ENCODE measurements at places on chromosomes 13 and 19.

- ATAC-seq, result no peak
Observed at GRCh38 chr19:5138606-5139582, 170.0 kb downstream of the KDM4B start.

DNA sequence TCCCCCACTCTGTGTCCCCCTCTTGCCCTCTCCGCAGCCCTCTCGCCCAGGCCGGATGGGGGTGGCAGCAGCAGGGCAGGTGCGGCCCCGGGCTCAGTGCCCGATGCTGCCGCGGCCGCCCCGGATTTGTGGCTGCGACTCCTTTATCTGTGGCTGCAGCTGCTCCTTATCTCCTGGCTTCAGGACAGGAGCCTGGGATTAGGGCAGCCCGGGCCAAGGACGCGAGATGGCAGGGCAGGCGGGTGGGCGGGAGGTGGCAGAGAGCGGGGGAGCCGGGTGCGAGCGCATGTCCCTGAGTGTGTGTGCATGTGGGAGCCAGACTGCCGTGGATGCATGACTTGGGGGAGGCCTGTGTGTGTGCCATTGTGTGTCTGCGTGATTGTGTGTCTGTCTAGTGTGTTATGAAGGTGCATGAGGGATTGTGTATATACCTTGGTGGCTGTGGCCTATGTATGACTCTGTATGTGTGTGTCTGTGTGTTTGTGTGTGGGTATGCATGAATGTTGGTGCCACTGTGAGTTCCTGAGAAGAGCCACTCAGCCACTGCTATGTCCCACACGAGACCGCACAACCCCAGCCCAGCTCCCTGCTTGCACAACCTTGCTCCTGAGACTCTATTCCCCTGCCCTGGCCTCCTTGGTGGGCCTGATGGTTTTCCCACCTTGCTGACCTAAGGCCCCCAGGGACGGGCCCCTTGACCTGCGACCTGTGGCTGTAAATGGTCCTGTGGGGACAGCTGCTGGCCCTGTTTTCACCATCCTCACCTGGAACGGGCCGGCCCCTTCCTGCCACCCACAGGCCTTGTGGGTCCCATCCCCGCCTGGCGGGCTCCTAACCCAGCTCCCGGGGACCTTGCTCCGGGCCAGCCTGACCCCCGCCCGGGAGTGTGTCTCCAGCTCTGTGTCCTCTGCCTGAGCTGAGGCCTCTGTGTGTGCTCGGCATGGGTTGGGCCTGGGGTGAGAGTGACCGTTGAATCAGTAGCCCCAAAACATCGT, 5.3 kb upstream of the NRTN start:
- ATAC-seq, result no peak

- no peak for ATAC-seq
Observed at GRCh38 chr19:41886761-41887710, 4.1 kb downstream of the ARHGEF1 start.

GRCh38 chr13:53298396-53298795, 269.8 kb downstream of the OLFM4 start:
- no peak for ATAC-seq

DNA sequence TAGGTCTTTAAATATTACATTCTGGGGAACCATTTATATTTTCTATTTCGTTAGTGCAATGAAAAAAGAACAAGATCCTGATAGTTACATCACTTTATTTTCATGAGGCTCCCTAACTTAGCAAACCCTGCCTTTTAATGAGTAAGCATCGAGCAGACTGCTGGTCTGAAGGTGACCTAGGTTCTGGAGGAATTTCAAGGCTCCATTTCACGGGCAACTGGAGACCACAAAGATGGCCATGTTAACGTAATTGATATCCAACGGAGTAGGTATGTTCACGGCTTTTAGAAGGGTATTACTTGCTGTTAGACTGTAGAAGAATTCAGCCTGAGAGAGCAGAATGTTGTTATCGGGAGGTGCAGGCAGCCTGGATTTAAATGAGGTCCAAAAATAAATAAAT, 1597.6 kb downstream of the EFNB2 start:
- no peak for ATAC-seq

DNA sequence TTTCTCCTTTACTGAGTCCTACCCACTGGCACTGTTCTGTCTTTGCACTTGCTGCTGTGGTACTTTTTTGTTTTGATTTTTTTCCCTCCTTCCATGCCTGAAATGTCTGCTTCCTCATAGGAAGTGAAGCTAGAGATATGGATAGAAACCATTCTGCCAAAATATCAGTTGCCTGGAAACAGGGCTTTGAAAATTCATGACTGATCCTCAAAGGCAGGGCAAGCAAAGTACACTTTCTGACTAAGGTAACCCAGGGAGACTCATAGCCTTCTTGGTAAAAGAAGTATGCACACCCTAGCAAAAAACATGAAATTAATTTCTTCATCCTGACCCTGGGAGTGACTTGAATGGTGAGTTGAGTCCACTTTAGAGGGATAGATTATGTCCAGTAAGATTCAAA, 329.8 kb downstream of the MYO16 start:
- no peak for ATAC-seq

- peak; percentile 65 for ATAC-seq
Observed at GRCh38 chr19:49422407-49423070, 702 bp downstream of the PTH2 start.

DNA sequence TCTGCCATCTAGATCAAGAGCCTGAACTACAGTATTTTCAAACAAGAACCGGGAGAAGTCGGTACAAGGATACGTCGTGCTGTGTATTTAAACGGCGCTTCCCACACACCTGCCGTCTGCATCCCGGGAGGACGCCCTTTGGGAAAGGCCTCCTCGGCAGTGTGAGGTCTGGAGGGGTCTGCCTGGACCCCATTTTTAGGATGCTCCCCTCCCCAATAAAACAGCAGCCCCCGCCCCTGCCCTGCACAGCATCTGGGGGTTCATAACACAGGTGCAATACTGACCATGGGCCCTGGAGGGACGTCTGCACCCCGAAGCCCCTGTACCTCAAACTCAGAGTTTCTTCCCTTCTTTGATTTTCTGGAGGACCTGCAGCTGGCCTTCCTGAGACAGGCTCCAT, 4.1 kb upstream of the C13orf46 start:
- ATAC-seq, result no peak

DNA sequence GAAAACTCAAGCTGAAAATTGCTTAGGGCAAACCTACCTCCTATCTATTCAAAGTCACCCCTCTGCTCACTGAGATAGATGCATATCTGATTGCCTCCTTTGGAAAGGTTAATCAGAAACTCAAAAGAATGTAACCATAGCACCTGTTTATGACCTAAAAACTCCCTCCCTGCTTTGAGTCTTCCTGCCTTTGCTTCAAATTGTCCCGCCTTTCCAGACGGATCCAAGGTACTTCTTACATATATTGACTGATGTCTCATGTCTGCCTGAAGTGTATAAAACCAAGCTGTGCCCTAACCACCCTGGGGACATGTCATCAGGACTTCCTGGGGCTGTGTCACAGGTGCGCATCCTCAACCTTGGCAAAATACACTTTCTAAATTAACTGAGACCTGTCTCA, 118.6 kb downstream of the TBC1D4 start:
- no peak for ATAC-seq

DNA sequence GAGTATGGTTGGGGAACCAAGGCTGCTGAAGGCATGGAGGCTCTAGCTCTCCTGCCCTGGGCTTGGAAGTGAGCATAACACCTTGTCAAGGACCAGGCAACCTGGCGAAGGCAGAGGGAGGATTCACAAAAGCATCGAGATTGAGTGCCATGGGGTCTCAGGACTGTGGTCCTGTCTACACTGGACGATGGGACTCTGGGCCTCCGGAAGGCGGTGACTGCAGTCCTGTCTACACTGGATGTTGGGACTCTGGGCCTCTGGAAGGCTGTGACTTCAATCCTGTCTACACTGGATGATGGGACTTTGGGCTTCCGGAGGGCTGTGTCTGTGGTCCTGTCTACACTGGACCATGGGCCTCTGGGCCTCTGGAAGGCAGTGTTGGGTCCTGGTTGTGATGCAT, 290.4 kb downstream of the TEX29 start:
- no peak for ATAC-seq

DNA sequence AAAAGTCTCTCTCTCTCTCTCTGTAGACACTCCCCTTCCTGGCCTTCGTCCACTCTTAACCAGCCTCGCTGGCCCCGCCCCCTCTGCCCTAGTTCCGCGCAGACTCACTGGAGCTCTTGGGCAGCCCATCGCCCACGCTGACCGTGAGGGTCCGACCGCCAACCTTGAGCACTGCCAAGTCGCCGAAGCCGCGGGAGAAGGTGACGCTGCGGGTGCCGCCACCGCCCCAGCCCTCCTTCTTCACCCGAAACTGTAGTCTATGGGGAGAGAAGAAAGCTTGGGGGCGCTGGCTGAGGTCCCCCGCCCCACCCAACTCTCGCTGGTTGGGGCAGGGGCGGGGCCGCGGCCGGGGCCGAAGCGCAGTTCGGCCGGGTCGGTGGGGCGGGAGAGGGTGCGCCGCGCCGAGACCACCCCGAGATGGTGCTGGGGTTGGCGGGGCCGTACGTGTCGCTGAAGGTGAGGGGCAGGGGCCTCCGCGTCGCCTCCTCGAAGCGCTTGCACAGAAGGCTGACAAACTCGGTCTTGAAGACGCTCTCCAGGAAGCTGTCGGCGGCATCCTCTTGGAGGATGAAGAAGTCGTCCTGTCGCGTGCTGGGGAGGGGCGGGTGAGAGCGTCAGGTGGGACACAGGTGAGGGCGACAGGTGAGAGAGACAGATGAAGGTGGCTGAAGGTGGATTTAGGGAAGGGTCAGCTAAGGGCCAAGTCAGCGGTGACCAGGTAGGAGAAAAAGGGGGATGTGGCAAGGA, 12.6 kb upstream of the ZNF414 start:
- ATAC-seq, result peak; percentile 81

DNA sequence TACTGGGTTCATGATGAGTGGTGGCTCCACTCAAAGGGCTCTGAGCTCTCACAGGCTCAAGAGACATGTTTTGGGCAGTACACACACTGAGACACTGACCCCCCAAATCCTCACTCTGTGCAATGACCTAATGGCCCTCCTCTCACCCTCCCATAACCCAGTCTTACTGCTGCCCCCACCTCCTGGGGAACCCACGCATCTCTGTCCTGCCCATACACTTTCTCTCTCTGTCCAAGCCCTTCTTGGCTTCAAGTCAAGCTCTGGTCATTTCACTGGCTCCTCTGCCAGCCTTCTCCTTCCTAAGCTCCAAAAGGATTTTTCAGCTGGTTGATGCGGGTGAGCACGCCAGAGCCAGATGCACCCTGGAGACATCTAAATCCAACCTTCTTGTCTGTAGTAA, 187.9 kb upstream of the TSHZ3 start:
- no peak for ATAC-seq

- ATAC-seq, result peak; percentile 89
Observed at GRCh38 chr13:97141564-97142005, 80.5 kb upstream of the MBNL2 start.

DNA sequence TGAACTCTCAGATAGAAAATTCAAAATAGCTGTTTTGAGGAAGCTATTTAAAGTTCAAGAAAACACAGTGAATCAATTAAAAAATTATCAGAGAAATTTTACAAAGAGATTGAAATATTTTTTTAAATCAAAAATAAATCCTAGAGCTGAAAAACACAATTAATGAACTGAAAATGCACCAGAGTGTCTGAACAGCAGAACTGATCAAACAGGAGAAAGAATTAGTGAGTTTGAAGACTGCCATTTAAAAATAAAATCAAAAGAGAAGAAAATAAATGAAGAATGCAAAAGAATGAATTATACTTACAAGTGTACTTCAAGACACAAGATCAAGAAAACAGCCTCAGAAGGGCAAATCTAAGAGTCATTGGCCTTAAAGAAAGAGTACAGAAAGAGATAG, 1000.2 kb upstream of the ATXN8OS start:
- no peak for ATAC-seq

DNA sequence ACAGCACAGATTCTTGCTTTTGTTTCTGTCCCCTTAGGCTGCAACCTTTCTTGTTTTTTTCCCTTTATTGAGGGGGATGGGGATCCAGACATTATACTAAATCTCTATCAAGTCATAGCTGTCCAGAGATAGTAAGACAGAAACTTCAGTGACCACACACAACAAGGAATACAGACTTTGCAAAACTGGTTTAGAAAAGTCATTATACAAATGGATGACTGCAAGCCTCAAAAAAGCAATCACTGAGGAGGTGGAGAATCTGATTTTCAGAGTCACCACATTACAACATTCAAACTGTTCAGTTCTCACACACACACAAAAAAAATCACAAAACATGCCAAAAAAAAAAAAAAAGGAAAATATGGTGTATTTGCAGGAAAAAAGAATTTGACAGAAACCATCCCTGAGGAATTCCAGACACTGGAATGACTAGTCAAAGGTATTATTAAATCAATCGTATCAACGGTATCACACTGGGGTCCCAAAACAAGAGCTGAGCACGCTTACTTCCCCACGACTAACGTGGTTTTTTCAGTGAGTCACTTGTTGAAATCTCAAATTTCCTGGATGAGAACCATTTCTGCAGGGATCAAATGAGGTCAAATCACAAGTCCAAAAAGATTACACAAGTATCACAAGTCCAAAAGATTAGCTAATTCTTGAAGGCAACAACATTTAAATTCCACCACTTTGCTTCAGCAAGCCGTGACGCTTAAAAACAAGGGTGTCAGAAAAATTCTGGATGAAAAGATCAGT, 41.2 kb downstream of the USP12 start:
- peak; percentile 78 for ATAC-seq

DNA sequence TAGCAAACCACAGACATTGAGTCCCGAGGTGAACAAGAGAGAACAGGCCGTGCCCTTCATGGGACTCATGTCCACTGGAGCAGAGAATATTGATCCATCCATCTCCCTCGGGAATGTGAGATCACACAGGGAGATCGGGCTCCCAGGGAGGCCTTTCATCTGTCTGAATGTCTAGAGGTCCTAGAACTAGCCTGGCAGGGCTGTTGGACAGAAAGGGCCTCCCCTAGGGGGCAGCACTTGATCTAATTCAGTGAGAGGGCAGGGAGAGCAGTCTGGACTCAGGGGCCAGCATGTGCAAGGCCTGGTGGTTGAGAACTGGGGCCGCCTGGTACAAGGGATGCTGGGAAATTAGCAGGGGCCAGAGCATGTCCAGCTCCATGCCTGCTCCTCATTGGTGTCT, 4.3 kb downstream of the RUVBL2 start:
- no peak for ATAC-seq

GRCh38 chr13:90968166-90968904, 379.2 kb upstream of the MIR17HG start:
- ATAC-seq, result no peak

DNA sequence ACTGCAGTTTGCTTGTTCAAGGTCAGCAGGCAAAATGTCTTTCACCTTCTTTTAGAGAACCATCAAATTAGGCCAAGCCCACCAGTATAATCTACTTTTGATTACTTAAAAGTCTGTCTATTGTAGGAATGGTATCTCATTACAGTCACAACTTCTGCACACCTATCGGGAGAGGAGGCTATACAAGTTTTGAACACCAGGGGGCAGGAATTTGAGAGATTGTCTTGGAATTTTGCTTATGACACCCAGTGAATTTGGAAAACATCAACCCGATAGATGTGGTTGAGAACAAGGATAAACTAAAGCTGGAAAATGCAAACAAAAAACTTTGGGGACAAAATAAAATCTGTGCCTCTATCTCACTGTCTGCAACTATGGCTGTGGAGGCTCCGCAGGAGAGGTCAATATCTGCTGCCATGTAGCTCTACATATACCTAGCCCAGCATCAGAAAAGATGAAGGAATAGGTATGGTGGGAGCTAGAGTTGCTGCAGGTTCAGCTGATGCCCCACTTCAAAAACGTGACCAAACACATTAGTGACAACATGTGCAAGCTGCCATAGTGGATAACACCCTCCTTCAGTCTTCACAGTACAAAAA, 1299.2 kb upstream of the SPRY2 start:
- no peak for ATAC-seq

- ATAC-seq, result no peak
Observed at GRCh38 chr19:57096685-57097361, 23.0 kb upstream of the USP29 start.

Data from gastroesophageal sphincter (tissue), 4 donors.